ENCODE measurements at places on chromosomes 1 and 21. TPM values are rescaled to one million over a fixed set of nuclear protein-coding genes. Genes with fewer than 3 reads are reported as not detected.

- DNase-seq = no peak
Measured at GRCh38 chr1:37553598-37553926, 531 bp downstream of the SNIP1 start.

DNA sequence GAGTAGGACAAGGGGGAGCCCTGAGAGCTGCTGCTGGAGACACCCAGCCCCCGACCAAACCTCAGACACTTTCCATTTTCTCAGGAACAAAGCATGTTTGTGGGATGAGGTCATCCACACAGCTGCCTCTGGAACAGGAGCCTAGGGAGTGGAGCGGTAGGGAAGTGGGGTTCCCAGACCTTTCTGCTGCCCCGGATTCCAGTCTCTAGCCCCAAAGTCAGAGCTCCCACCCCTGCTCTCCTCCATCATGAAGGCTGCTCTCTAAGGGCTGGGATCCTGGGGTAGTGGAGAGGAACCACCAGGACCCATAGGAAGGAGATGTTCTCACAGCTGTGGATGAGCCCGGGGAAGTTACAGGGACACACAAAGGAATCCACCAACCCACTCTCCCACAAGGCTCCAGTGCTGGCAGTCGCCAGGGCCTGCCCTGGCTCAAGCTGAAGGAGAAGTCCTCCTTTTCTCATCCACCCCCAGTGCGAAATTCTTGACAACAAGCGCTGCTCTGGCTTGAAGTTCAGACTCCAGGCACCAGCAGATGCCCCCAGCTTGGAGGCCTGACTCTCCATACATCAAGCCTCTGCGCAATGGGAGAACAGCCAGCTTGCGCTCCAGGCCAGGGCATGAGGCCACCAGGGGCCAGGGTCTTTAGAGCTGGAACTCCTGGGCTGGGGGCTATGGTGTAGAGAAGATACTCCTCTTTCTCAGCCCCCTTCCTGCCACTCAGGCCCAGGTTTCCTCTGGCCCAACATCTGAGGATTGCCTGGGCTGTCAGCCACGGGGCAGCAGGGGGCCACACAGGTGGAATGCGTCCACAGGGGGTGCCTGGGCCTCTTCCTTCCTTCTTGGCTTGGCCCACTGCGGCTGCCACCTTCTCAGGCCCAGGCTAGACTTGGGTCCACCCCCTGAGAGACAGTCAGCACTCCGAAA lies 4.5 kb downstream of the FHL3 start:
- DNase-seq = peak; percentile 90

OR2T2 gene
- not detected for total RNA-seq

GRCh38 chr1:243253211-243253925 lies 1.7 kb downstream of the CEP170 start:
- DNase-seq = no peak

DNA sequence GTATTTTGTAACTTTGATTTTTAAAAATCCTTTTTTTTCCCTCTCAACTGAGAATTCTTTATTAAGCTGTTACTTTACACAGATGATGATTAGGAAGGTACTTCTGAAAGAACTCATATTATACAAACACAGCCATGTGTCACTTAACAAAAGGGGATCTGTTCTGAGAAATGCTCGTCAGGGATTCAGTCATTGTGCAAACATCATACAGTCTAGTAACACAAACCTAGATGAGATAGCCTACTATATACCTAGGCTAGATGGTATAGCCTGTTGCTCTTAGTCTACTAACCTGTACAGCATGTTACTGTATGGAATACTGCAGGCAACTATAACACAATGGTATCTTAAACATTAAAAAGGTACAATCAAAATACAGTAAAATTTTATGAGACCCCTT lies 24.9 kb downstream of the AHCTF1 start:
- DNase-seq = no peak

DNA sequence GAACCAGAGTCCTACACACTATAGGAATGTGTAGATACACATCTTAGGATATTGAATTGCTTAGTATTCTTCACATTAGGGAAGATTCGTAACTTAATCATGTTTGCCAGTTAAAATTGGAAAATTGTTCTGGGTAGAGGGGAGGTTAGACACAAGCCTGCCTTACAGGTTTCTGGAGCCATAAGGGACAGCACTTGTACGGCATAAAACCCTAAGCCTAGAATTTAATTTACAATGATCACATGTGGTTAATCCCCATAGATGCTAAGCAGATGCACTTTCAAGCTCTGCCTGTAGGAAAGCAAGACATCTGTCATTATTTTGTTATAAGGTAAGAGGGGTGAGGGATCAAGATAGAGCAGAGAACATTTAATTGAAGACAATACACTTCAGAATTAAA lies 820.7 kb downstream of the NCAM2 start:
- no peak for DNase-seq

KLF17 gene
- total RNA-seq = 5.5 TPM

DNA sequence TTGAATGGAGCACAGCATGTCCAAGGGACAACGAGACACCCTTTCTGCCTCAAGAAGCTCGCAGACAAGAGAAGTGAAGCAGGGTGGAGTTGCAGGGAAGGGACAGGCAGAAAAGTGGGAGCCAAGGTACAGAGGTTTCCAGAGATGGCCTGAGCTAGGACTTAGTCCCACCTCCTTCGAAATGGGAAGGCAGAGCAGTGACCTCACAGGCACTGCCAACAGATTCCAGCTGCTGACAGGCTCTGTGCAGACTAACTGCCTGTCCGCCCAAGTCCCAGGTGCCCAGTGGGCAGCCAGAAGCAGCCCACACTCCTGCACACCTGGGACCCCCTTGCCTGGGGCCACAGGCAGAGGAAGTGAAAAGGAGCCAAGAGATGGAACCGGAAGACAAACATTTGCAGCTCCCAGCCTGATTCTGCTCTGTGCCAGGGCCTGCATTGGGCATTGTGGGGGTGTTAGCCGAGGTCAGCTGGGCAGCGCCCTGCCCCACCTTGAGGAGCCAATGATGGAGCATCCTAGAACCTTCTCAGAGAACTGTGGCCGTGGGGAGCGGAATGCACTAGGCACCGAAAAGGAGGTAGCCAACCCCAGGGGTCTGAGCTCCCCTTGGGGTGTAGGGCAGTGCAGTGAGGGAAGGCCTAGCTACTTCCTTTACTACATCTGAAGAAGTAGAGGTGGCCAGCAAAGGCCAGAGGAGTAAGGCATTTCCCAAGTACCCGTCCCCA lies 27.5 kb upstream of the RSPO1 start:
- no peak for DNase-seq

DNA sequence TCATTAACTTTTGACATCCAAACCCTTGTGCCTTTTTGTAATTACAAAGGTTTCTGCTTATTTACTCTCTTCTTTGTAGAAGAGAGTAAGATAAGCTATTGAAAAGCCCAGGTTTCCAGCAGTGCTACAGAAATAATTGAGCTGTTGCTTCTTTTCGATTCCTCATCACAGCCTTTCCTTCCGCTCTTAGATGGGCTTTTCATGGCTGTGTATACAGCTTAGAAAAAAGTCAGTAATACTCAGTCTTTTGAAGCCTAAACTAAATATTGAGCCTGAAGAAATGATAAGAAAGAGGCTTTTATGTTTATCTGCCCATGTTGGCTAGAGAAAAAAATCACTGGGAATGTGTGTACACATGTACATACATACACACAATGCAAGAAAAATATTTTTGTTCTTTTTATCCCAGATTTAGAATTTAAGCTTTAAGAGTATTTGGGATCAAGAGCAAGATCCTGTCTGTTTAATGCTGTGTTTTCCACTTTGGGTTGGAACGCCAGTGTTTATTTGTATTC lies 172.4 kb downstream of the VPS13D start:
- DNase-seq = peak; percentile 90

DNA sequence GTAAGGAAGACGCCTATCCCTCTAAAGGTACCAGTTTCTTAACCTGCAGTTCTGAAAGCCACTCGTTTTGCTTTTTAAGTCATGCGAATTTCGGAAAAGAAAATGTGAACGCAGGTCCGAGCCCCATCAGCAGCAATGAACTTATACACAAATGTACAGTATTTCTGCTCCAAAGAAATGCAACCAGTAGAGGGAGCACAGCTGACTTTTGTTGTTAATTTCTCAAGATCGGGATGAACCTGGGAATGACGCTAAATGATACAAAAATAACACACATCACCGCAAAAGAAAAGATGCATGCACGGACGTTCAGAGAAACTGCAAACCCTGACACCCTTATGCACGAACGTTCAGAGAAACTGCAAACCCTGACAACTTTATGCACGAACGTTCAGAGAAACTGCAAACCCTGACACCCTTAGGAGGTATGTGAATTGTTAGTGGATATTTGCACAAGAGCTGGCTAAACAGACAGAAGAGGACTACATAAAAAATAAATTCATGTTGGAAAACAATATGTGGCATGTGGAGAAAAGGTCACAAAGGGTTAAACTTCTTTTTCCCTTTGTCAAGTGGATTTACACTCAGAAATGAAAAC lies 3.5 kb upstream of the TIAM1 start:
- peak; percentile 45 for DNase-seq

- no peak for DNase-seq
Measured at GRCh38 chr1:10594595-10595223, 120.0 kb downstream of the PEX14 start.

DNA sequence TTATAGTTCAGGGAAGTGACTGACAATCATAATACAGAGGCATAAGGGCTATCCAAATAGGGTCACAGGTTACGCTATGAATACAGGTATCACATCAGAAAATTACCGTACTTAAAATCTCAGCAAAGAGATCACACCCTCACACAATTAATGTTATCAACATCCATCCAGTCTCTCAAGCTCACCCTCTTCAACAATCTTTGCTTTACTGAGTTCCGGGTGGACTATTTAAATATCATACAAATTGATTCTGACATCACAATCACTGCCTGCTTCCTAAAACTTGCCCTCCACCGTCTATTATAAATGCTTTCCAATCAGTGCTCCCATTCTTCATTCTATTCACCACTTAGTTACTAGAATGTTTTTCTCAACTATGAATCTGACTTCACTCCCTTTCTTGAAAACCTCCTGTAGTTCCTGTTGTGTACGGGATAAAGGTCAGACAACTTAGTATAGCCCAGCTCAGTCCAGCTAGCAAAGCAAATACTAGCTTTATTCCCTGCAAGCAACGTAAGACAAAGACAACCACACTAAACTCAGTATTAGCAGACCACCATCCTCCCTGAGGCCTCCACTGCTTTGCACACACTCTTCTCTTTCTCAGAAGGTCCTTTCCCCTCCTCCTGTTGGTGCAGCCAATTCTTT lies 398.7 kb downstream of the SMYD3 start:
- DNase-seq = no peak

- DNase-seq = no peak
Measured at GRCh38 chr1:34829250-34829649, 30.3 kb downstream of the SMIM12 start.

OR10J1 gene
- total RNA-seq = 6.7 TPM

GRCh38 chr1:32399843-32400242 lies 5.6 kb upstream of the BSDC1 start:
- no peak for DNase-seq

CLCA4 gene
- 2.9 TPM for total RNA-seq

- DNase-seq = no peak
Measured at GRCh38 chr1:6515771-6516170, 24.3 kb upstream of the PLEKHG5 start.

DNA sequence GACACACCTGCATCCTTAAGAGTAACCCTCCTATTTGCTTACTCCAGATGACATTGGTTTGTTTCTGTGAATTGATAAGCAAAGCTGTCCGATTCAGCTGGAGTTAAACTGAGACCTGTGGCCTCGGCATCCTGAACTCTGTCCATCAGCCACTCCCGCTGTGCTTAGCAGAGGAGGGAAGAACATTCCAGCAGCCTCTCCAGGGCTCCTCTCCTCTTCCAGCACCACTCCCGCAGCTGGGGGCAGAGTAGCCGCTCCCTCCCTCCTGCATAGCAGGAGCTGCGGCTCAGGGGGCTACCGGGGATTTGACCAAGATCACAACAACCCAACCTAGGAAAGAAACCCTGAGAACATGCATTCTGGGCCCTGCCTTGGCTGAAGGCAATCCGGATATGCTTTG lies 8.8 kb downstream of the LRRC38 start:
- DNase-seq = no peak

KCND3 gene
- 10.6 TPM for total RNA-seq

SPATA21 gene
- total RNA-seq = not detected

DNA sequence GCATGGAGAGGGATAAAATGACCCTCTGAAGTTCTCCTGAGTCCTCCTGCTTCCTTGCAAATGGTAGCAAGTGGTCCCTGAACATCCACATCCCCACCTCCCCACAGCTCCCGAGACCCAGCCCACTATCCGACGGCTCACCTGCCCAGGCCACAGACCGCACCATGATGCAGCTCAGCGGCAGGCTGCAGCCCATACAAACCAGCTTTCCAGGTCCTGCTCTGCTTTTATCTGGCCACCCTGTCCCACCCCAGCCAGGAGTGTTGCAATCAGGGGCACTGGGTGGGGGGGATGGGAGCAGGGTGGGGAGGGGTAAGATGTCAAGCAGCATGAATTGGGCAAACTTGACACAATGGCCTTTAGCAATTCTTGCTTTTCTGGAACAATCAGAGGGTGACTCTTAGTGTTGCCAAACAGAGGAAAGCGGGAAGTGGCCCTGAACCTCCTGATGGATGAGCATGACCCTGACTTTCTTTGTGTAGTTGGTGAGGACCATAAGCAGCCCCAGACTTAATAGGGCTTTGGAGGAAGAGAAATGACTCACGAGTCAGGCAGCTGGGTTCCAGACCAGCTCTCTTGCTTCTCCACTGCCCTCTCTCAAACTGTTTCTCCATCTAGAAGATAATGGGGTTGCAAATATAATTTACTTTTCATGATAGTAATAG lies at the start of gene CHIT1:
TSS of gene CHIT1 (minus strand) at position 203 of the 665 bp plus-strand sequence. CDS start at position 166, 37 bp downstream.
- DNase-seq = no peak

DNA sequence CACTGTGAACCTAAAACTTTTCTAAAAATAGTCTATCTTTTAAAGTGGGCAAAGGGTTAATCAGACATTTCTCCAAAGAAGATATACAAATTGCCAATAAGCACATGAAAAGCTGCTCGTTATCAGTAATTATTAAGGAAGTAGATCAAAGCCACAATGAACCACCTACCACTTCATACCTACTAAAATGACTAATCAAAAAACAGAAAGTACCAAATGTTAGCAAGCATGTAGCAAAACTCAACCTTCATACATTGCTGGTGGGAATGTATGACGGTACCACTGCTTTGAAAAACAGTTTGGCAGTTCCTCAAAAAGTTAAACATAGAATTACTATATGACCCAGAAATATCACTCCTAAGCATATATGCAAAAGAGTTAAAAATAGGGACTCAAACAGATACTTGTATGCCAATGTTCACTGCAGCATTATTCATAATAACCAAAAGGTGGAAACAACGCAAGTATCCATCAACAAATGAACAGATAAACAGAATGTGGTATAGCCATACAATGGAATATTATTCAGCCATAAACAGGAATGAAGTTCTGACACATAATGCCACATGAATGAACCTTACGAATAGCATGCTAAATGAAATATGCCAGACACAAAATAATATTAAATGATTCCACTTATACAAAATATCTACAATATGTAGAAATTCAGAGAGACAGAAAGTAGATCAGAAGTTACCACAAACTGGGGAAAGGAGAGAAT lies 21.1 kb downstream of the CDC42BPA start:
- no peak for DNase-seq

- DNase-seq = no peak
Measured at GRCh38 chr1:34511802-34512201, 243.0 kb upstream of the GJB5 start.

MPZL1 gene
- 108 TPM for total RNA-seq

- DNase-seq = no peak
Measured at GRCh38 chr1:71074681-71075080, 6.2 kb downstream of the ZRANB2 start.

Data from umbilical cord (tissue), 2 donors.